ENCODE measurements at places on chromosomes 4 and X.

- DNase-seq = no peak
Measured at GRCh38 chr4:68250151-68250930, 4.8 kb upstream of the TMPRSS11B start.

GRCh38 chr4:142416121-142416520, 430.0 kb downstream of the INPP4B start:
- no peak for DNase-seq

- DNase-seq = no peak
Measured at GRCh38 chr4:64780664-64781063, 371.4 kb upstream of the TECRL start.

- no peak for DNase-seq
Measured at GRCh38 chrX:132648895-132649294, 160.1 kb upstream of the MBNL3 start.

- no peak for DNase-seq
Measured at GRCh38 chr4:8010618-8011017, 71.0 kb upstream of the AFAP1 start.

GRCh38 chrX:41055740-41056139, 29.5 kb upstream of the USP9X start:
- no peak for DNase-seq

DNA sequence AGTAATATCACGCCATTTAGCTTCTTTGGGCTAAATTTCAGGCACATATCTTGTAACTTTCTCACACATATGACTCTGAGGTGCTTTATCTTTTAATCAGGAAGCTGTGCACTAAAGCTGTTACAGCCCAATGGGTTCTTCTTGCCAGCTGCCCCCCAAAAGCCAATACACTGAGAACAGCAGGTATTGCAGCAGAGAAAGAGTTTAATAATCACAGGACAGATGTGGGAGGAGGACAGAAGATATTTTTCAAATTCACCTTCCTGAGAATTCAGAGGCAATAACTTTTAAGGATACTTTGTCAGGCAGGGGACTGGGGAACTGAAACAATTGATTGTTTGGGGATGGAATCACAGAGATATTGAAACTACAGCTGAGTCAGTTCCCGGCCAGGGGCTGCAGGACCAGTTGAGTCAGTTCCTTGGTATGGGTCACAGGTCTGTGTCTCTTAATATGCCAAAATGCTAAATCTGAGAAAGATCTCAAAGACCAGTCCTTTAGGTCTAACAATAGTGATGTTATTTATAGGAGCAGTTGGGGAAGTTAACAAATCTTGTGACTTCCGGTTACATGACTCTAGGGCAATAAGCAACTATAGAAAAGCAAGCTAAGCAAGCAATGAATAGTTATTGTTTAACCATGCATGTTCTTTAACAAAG, 28.1 kb downstream of the DDIT4L start:
- DNase-seq = no peak

GRCh38 chr4:169963998-169964397, 62.2 kb downstream of the MFAP3L start:
- DNase-seq = no peak

GRCh38 chr4:185286571-185286970, 77.2 kb downstream of the SNX25 start:
- no peak for DNase-seq

DNA sequence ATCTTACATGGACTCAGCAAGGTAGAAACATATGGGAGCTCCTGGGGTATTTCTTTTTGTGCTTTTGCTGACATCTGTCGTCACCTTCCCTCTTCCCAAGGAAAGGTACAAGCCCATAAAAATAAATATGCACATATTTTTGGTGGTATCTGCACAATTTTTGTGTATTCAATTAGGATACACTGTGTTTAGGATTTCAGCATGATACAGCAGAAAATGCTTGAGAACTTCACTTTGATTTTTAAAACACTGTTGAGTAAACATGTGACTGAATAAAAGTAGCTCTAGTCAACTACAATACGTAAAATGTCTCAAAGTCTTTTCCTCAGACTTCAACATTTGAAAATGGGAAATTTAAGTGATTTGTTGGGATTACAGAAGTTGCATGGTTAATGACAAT, 99.4 kb upstream of the SPANXC start:
- no peak for DNase-seq

DNA sequence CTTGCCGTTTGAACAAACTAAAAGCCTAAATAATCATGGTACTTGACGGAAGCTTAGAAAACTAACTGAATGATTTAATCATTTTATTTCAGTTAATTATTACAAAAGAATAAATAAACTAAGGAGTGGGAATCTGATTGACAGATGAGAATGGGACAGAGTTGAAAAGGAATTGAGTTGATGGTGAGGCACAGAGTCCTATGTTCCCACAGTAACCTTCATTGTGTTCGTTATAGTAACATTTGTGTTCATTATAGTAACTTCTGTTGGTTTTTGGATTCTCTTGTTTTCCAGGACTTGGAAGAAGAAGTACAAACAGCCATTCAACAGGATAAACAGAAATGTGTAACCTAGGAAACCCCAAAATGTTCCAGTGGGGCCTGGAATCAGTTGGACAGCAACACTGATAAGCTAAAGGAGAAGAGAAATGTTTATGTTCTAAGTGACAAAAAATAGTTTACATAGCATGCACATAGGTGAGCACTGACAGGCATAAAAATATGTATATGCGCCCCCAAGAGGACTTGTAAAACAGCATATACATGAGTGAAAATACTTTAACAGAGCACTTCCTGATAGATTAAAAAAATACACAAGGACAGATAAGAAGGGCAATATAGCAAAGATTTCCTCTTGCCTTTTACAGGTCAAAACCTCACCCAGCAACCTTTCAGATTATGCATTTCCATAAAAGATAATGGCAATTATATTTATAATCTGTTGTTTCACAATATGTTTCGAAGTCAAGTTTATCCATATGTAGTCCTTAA, 218.6 kb upstream of the HTR2C start:
- no peak for DNase-seq

- no peak for DNase-seq
Measured at GRCh38 chr4:61243962-61244361, 43.8 kb downstream of the ADGRL3 start.

GRCh38 chr4:40763228-40763716, 13.5 kb downstream of the NSUN7 start:
- no peak for DNase-seq

GRCh38 chrX:70452143-70452733, 7.6 kb downstream of the DLG3 start:
- DNase-seq = no peak

DNA sequence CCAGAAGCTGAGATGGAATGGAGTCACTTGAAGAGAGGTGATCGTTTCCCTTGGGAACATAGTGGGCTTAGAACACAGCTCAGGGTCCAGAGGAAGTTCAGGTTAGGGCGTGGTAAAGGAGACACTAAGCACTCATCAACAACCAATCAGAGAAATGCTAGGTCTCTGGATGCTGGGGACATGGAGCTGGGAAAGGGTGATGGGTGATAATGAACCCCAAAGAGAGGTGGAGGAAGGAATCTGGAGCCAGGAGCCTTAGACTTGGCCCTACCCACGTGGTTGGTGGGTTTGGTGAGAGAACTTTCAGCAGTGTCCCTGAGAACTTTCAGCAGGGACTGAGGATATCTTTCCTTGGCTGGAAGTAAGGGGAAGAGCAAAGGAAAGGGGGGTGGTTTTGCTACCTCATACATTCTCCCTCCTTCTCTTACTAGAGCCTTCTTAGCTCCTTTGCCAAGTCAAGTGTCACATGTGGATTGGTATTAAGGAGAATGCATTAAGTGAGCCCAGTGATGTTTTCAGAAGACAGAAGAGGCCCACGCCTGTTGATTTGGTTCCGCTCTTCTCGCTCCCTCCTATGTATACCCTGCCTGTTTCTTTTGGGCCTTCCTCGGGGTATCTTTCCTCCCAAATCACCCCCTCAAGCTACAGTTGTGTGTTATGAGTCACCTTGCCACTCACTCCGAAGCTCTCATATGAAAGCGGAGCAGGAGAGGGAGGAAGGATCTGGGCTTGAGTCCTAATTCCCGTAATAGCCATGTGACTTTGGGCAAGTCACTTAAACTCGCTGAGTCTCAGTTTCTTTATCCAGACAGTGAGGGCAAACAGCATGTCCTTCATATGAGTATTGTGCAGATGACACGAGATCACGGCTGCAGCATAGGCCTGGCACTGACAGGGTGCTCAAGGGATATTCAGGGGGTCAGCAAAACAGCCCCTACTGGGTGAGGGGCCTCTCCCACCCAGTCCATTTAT, 63.1 kb downstream of the TSC22D3 start:
- DNase-seq = no peak

DNA sequence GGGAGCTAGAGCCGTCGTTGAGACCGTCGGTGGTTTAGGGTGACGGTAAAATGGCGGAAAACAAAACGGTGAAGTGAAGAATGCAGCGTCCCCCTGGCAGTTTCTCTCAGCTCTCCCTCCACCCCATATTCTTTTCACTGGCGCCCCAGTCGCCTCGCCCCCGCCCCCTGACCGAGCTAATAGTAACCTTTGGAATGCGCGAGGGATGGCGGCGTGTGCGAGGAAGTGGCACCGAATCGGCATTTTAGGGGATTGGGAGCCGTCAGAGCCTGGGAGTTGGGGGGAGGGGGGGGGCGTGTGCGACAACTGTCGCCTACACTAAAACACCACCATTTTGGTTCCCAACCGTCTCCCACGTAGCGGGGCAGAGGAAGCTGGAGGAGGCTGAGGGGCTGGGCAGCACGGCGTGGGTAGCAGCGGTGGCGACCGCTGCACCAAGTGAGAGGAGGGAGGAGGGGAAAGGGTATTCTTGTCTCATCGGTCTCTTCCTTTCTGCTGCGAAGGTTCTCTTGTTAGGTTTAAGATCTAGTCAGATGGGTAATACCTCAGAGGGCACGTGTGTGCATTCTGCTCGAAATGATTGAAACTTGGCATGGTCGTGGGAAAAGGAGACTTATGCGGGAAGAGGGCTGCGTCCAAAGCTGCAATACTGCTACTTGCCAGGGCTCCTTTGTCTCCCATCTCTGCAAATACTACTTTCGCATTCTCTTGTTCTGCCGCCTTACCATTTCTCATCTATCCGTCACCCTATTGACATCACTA, 840 bp downstream of the ZNF711 start:
- no peak for DNase-seq

DNA sequence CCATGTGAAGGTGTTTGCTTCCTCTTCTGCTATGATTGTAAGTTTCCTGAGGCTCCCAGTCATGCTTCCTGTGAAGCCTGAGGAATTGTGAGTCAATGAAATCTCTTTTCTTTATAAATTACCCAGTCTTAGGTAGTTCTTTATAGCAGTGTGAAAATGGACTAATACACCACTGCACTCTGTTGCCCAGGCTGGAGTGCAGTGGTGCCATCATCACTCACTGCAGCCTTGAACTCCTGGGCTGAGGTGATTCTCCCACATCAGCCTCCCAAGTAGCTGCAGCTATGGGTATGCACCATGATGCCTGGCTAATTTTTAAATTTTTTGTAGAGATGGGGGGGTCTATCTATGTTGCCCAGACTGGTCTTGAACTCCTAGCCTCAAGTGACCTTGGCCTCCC, 15.8 kb upstream of the IGFBP7 start:
- DNase-seq = no peak

- DNase-seq = no peak
Measured at GRCh38 chrX:30141966-30142365, 73.4 kb upstream of the MAGEB2 start.

DNA sequence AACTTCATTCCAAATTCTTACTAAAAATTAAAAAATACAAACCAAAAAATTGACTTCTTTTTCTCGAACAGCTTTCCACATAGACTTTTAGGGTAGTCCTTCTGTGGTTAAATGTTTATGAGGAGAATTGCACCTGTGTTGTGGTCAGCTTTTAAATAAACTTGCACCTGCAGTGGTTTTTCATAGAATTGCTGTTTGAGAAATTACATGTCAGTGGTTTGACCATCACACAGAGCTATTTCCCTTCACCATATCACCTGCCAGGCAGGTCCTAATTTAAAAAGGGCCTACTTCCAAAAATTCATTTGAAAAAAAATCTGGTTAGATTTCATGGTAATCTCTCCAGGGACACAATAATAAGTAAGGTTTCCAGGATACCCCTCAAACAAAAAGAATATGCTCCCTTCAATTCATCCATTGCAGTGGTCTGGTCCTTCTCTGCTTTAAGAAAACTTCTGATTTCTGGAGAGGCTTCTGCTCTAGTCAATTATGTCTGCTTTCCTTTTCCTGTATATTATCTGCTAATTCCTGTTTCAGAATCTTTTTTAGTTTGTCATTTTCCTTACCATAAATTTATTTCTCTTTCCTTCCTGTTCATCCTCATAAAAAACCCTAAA, 9.8 kb upstream of the UTP3 start:
- no peak for DNase-seq

- no peak for DNase-seq
Measured at GRCh38 chrX:63664083-63664482, 120.9 kb downstream of the ARHGEF9 start.

GRCh38 chr4:127782275-127783025, at the start of gene HSPA4L:
Gene HSPA4L, plus strand, starts transcription at chr4:127782322. Its CDS starts 229 bp downstream, at chr4:127782551.
- no peak for DNase-seq

- no peak for DNase-seq
Measured at GRCh38 chr4:95949136-95949765, 109.4 kb downstream of the PDHA2 start.

DNA sequence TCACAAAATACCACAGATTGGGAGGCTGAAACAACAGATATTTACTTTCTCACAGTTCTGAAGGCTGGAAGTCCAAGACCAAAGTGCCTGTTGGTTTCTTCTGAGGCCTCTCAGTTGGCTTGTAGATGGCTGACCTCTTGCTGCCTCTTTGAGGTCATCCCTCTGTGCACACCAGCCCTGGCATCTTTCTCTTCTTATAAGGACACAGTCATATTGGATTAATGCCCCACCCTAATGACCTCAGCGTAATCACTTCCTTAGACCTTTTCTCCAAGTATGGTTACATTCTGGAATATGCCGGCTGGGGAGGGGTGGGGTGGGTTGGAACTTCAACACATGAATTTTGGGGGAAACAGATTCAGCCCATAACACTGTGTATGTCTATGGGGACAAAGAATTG, 116.2 kb upstream of the LNX1 start:
- no peak for DNase-seq

DNA sequence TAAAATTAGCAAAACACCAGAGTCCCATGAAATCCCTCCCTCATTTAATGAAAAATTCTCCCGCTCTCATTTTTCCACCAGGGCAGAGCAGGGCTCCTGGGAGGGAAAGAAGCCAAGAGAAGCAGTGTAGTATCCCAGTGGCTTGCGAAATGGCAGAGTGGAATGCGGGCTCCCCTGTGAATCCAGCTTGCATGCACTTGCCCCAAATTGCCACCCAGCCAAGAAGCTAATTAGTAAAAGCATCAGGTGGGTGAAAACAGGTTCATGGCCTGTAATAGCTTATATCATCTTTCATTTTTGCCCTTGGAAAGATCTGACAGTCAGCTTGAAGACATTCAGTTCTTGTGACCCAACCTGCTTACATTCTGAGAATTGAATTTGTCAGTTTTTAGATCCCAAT, 10.1 kb downstream of the AMOT start:
- DNase-seq = no peak

- DNase-seq = no peak
Measured at GRCh38 chrX:151896734-151897474, 15.8 kb upstream of the MAGEA4 start.

- no peak for DNase-seq
Measured at GRCh38 chr4:10160281-10160856, 43.8 kb upstream of the WDR1 start.

Measured in stimulated activated CD8-positive, alpha-beta memory T cell treated with anti-CD3 and anti-CD28 coated beads, Interleukin-2, amount 100 ng/mL, for 1 hour (primary cell).